B cell (primary cell): ENCODE measurements at places on chromosomes 7 and 10.

- DNase-seq, result peak; percentile 53
These were observed 34.3 kb downstream of the SRPK2 start for GRCh38 chr7:105354383-105354782.

DNA sequence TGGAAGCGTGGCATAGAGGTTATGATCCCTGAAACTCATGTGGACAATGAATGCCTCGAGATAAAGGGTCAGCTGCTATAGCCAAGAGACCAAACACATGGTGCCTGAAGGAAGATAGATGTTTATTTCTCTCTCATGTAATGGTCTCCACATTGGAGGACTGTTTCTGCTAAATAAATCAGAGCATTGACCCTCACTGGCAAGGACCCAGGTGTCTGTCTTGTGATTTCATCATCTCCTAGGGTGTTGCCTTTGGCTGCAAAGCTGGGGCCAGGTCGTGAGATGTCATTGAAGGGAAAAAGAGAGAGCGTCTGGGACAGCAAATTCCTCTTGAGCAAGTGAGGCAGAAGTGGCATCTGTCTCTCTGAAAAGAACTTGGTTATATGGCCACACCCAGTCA, 64.6 kb downstream of the JCAD start:
- DNase-seq, result no peak

DNA sequence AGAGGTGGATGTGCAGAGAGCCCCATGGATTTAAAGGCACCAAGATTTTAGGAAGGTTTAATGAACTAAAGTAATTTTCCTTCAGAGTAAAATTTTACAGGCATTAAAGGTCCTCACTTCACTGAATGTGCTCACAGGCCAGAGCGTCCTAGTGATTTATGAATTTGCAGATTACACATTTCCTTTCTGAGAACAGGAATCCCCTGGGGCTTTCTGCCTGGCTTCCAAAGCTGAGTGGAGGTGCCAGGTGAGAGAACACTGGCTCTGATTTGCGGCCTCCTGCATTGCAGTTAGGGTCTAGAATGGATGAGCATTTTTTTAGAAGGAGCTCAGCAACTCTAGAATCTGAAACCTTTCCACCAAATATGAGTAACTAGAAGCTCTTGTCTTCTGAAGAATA, 194.3 kb downstream of the SORCS3 start:
- DNase-seq, result no peak

GRCh38 chr7:494259-494687, 25.4 kb downstream of the PDGFA start:
- DNase-seq, result no peak

GRCh38 chr7:80848841-80849240, 70.0 kb downstream of the SEMA3C start:
- DNase-seq, result no peak

DNA sequence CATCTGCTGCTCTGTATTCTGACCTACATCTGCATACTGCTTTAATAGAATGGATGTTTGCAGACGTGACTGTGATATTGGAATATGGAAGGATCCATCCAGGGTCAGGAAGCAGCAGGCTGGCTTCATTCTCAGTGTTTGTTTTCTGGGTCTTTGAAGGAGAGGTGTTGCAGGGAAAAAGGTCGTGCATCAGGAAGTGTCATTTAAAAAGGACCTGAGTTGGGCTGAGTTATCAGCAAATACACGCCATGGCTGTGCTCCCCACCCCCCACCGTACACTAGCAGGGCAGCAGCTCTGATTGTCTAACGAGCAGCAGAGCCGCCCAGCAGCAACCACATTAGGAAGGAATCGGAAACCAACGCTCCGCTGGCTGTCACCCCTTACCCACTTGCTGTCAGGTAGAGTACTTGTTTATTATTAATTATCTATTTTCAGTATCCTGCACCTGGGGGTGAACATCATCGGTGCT, 63.1 kb upstream of the STEAP1B start:
- peak; percentile 48 for DNase-seq

- DNase-seq, result no peak
These were observed 185.8 kb downstream of the SNX10 start for GRCh38 chr7:26477381-26477990.

DNA sequence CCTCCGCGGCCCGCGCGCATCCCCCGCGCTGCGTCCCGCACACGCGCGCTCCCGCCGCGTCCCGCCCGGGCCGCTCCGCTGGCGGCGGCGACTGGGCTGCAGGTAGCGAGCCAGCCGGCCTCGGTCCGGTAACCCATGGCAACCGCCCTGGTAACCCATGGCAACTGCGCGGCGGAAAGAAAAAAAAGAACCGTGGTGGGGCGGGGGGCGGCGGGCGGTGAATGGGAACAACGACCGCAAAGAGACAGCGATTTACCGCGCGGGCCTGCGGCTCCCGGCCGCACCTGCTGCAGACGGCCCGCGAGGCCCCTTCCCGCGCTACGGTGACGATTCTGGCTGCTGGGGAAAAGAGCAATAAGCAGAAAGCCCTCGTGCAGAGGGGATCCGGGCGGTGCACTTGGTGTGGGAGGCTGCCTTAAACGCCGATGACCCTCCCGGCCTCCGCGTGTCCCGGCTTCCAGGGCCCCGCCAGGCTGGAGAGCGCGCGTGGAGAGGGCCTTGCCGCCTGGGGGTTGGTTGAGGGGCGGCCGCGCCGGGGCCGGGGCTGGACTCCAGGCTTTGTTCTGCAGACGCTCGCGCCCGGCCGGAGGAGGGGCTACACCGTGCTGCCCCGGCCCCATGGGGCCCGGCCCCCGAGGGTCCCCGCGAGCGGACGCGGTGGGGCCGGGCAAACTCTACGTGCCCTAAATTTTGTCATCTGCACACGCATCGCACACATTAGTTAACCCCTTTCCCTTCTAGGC, 84.7 kb downstream of the SNX10 start:
- peak; percentile 80 for DNase-seq

GRCh38 chr10:113222207-113222606, 272.2 kb downstream of the TCF7L2 start:
- no peak for DNase-seq

- no peak for DNase-seq
These were observed 259.4 kb downstream of the CAMK1D start for GRCh38 chr10:12608761-12609160.

DNA sequence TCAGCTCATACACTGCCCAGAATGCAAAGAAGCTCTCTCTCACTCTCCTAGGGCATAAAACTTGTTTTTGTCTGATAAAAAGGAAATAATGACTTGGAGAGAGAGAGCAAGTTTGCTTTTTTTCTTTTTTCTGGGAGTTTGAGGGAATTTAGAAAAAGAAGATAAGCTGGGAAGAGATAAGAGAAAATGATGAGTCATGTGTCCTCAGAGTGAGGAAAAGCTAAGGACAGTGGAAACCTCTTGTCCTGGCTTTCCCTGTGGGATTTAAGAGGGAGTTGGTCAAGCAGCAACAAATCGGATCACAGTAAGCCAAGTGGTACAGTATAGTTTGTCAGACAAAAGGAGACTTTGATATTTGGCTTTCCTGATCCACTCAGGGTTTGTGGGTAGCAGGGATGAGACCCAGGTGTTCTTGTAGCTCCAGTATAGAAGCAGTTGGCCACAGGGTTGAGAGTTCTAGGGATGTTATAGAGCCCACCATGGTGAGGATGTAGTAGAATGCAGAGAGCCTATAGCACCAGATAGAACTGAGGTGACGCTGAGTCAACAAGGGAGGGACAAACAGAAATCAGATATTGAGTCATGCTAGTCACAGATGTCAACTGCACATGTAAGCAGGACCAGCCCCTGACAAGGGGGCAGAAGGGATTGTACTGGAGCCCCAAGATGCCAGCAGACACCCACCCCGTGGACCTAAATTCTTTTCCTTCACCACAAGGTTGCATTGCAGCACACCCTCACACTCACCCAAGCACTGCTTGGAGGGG, 219.3 kb upstream of the TAC1 start:
- DNase-seq, result no peak

GRCh38 chr10:131792011-131792651, 108.7 kb upstream of the PPP2R2D start:
- DNase-seq, result no peak

DNA sequence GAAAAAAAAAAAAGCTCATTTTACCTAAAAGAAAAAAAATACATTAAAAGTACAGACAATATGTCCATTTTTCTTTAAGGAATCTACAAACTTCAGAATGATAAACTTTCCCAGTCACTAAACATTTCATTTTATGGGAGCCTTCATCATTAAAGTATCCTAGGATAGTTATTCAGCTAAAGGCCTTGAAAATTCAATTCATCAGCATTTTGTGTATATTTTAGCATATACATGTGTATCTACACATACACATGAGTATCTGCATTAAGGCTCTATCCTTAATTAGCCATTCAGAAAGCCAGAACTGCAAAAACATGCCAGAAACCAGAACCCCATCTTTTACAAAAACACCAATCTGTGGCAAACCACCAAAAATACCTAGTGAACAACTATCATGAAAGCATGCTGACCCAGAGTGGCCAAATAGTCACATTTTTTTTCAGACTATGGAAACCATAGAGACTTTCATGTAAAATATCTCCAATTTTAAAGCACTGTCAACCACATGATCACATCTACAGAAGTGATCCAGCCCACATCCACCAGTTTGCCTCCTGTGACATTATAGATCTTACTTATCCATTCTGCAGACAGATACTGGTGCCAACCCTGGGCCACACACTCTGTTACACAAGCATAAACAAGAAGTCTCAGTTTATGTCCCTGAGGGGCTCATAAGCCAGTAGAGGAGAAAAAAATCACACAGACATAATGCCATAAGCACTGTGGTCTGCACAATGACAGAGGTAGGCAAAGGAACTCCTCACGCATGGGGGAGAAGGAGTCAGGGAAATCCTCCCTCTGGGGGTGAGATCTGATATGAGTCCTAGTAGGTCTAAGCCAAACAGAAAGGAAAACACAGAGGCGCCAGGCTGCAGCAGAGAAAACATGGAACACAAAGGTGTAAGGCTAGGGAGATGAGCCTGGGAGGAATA, 79.2 kb downstream of the SRPK2 start:
- no peak for DNase-seq
